ENCODE measurements at places on chromosomes 1 and 21.

DNA sequence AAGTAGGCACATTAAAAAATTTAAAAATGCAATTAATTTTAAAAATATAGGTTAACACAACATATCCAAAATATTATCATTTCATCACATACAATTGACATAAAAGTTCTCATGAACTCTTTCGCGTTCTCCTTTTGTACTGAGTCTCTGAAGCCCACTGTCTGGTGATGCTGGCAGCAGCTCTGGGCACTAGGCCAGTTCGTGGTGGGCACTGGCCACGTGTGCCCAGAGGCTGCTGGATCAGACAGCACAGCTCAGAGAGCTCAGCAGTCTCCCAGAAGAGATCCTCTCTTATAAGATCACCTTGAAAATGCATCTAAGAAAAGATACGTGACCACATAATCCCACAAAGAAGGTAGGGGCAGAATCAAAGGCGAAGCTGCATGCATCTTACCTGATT is 9.9 kb downstream of the CEP104 start:
- DNase-seq = peak; percentile 46

DNA sequence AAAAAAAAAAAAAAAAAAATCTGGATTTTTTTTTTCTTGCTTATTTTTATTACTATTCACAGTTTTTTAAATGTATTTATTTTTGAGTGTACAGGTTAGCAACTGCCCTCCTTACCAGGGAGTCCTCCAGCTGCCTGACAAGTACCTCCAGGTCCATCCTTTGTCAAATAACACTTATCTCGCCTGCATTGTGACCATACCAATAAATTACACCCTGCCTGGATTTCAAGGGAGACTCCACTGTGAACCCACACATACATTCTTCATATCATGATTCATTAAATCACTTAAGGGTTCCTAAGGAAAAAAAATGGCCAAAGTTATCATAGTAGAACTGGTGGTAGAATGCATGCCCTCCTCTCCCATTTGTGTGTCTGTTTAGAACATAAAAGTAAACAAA is 38.4 kb downstream of the EEIG2 start:
- DNase-seq = no peak

DNA sequence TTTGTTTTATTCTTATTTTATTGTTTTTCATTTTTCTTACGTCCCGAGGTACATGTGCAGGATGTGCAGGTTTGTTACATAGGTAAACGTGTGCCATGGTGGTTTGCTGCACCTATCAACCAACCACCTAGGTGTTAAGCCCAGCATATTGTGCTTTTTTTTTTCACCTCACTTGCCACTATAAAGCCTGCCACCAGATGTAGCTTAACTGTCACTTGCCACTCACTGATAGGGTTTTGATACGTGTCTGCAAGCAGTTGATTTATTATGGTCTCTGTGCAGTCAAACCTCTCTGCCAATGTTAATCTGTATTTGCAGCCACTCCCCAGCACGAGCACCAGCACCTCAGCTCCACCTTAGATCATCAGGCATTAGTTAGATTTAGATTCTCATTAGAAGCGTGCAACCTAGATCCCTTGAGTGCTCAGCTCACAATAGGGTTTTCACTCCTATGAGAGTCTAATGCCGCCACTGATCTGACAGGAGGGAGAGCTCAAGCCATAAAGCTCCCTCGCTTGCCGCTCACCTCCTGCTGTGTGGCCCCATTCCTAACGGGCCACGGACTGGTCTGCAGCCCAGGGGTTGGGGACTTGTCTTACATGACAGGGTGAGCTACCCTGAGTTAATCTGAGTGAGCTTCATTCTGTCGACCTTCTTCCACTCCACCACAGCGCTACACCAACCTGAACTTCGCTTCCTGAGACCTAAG is 17.9 kb upstream of the ABCG1 start:
- no peak for DNase-seq

- DNase-seq = no peak
Observed at GRCh38 chr1:172578586-172578985, 45.6 kb downstream of the SUCO start.
